Activated CD4-positive, CD25-positive, alpha-beta regulatory T cell treated with anti-CD3 and anti-CD28 coated beads, Interleukin-2, amount 50 U/mL, for 72 hours (primary cell): ENCODE measurements at places on chromosomes 1 and 21.

DNA sequence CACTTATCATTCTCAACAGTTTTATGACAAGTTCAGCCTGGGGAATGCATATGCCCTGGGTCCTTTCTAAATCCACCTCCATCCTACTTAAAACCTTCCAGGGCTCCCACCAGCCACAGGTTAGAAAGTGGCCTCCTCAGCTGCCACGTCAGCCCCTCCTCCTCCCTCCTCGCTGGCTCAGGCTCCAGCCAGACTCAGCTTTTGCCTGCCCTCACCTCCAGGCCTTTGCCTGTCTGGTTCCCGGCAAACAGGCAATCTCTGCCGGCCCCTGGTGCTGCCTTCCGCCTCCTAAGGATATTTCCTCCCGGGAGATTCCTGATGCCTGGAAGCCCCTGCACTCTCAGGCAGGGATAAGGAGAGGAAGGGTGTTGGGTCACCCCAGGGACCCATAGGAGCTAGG, 9.5 kb downstream of the RHBG start:
- DNase-seq, result no peak

DNA sequence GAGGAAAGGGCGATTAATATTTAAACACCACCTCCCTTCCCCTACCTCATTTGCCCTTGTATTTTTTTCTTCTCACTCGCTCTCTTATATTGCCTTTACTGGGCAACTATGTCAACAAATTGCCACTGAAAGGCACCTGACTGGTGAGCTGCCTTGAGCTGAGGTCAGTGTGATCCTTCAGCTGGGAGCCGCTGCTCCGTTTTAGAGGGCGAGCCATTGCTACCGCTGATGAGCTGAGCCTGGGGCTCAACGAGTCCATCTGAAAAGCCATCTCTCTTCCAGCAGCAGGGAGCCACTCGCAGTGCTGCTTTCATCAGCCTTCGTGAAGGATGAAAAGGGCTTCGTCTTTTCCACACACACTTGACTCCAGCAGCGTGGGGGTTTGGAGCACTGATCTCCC, 108.0 kb upstream of the KIF26B start:
- no peak for DNase-seq

- peak; percentile 91 for DNase-seq
These were observed at the start of gene TLR5 for GRCh38 chr1:223142795-223143536. TLR5 (minus strand) TSS chr1:223143248; CDS start chr1:223113031, 30,217 bp downstream.

GRCh38 chr1:167673265-167673664, 43.2 kb downstream of the RCSD1 start:
- DNase-seq, result no peak

- no peak for DNase-seq
These were observed 259.9 kb downstream of the HHIPL2 start for GRCh38 chr1:222288053-222288452.

- no peak for DNase-seq
These were observed 187.1 kb upstream of the COA6 start for GRCh38 chr1:234186037-234186688.

- DNase-seq, result no peak
These were observed 21.7 kb downstream of the CRYAA start for GRCh38 chr21:43190544-43190943.

GRCh38 chr1:164961715-164962114, 394.8 kb downstream of the LMX1A start:
- no peak for DNase-seq

- DNase-seq, result no peak
These were observed 14.1 kb downstream of the SLC19A1 start for GRCh38 chr21:45528028-45528705.

DNA sequence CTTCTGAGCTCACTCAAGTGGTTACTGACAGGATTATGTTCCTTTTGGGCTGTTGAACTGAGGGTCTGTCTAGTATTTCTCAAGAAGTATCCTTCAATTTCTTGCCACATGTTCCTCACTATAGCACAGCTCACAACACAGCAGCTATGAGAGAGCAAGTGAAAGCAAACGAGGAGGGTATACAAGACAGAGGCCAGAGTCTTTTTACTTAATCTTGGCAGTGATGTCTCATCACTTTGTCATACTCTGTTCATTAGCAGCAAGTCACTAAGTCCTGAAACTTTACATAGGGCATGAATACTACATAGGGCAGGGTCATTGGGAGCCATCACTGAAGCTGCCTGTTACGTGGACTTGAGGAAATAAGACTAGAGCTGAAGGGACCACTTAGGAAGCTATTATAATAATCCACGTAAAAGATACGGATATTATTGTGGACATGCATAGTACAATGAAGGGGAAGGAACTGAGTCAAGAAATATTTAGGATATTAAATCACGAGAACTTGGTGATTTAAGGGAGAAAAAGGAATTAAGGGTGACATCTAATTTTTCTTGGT, 63.7 kb downstream of the SLC30A7 start:
- no peak for DNase-seq
